CD4-positive, alpha-beta T cell (primary cell): ENCODE measurements at places on chromosomes 2 and 18.

- H3K4me1 ChIP-seq, result no peaks in the 10 kb centered on the region
- no peaks in the 10 kb centered on the region for H3K27me3 ChIP-seq
- no peaks in the 10 kb centered on the region for H3K36me3 ChIP-seq
- no peak overlapping the region for H3K27ac ChIP-seq
- no peak overlapping the region for H3K4me3 ChIP-seq
These were observed 294.5 kb downstream of the ZNF407 start for GRCh38 chr18:74892066-74892627.

GRCh38 chr18:50961974-50962373 is 5.9 kb upstream of the ELAC1 start:
- H3K4me1 ChIP-seq, result no peaks in the 10 kb centered on the region
- no peak overlapping the region for H3K27ac ChIP-seq
- no peak for DNase-seq
- H3K27me3 ChIP-seq, result no peaks in the 10 kb centered on the region
- no peak overlapping the region for H3K4me3 ChIP-seq
- no peaks in the 10 kb centered on the region for H3K36me3 ChIP-seq

- H3K27me3 ChIP-seq, result no peaks in the 10 kb centered on the region
- H3K4me1 ChIP-seq, result no peaks in the 10 kb centered on the region
- no peaks in the 10 kb centered on the region for H3K36me3 ChIP-seq
- H3K27ac ChIP-seq, result no peak overlapping the region
- H3K4me3 ChIP-seq, result no peak overlapping the region
These were observed 42.7 kb upstream of the OTX1 start for GRCh38 chr2:63007813-63008458.

DNA sequence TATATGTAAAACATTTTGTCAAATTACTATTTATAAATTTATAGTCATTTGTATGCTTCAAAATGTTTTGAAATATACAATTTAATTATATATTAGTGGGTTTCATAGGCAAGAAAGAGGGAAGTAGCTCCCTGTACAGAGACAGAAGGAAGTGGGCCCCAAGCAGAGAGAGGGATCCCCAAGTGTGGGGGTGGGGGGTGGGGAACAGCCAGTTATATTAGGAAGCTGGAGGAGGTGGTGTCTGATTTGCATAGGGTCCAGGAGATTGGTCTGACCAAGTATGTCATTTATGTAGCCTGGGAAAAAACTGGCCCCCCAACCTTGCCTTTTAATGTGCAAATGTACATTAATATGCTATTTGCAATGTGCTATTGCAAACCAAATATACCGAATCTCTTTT is 76.5 kb upstream of the ZSWIM2 start:
- H3K27ac ChIP-seq, result no peak overlapping the region
- no peaks in the 10 kb centered on the region for H3K4me1 ChIP-seq
- no peaks in the 10 kb centered on the region for H3K36me3 ChIP-seq
- H3K4me3 ChIP-seq, result no peak overlapping the region
- no peaks in the 10 kb centered on the region for H3K27me3 ChIP-seq

DNA sequence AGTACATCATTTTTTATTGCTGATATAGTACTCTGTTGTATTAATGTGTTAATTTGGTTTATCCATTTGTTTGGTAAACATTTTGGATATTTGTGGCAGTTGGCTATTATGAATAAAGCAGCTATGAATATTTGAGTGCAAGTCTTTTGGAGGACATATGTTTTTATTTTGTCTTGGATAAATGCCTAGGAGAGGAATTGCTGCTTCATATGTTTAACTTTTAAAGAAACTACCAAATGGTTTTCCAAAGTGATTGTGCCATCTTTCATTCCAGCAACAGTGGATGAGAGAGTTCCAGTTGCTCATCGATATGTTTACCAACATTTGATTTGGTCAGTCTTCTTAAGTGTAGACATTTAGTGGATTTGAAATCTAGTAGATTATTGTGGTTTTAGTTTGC is 51.8 kb downstream of the MERTK start:
- no peak overlapping the region for H3K4me3 ChIP-seq
- H3K27ac ChIP-seq, result no peak overlapping the region
- no peaks in the 10 kb centered on the region for H3K4me1 ChIP-seq
- no peaks in the 10 kb centered on the region for H3K36me3 ChIP-seq
- no peaks in the 10 kb centered on the region for H3K27me3 ChIP-seq

DNA sequence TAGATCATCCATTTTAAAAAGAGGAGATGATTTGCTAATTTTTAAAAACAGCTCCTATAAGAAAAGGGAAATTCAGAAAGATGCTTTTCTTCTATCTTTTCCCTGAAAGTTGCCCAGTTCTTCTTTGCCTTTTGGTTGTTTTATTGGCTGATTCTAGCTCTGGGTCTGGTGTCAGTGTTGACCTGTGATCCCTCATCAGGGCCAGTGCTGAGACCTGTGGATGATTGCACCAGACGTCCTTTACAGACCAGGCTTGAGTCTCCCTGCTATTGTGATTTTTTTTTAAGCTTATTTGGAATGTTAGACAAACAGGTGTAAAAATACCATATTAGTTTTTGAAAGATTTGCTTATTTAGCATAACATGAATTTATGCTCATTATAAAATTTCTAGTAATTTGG is 88.2 kb downstream of the ACSL3 start:
- no peaks in the 10 kb centered on the region for H3K27me3 ChIP-seq
- no peak overlapping the region for H3K27ac ChIP-seq
- H3K4me3 ChIP-seq, result no peak overlapping the region
- no peaks in the 10 kb centered on the region for H3K36me3 ChIP-seq
